ENCODE measurements at places on chromosomes 12 and 14.

DNA sequence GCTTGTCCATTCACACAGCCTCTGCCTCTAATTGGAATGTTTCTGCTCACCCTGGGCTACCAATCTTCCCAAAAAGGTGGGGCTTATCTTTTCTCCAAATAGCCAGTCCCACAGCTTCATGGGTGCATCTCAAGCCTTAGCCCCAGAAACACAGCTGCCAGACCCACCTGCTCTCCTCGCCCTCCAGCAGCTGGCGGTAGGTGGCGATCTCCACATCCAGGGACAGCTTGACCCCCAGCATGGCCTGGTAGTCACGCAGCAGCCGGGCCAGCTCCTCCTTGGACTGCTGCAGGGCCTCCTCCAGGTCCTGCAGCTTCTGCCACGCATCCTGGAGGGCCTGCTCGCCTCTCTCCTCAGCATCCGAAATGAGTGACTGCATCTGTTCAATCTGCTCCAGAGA is 11.1 kb downstream of the KRT77 start:
- DNase-seq: no peak

DNA sequence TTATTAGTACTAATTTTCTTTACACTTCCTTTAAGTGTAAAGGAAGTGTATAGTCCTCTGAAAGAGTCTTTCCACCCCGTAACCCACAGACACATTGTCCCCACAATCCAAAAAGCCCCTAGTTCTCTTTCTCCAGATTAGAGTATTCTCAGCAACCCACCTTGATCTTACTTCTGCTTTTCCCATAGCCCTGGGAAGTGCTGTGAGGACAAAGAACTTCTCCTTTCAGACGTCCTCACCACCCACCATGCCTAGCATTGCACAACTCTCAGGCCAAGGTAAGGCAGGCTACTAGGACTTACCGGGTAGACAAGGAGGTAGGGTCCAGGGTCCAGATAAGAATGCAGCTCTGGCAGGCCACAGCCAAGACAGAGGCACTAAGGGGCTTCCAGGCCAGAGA is 7.4 kb downstream of the AAAS start:
- DNase-seq: no peak

DNA sequence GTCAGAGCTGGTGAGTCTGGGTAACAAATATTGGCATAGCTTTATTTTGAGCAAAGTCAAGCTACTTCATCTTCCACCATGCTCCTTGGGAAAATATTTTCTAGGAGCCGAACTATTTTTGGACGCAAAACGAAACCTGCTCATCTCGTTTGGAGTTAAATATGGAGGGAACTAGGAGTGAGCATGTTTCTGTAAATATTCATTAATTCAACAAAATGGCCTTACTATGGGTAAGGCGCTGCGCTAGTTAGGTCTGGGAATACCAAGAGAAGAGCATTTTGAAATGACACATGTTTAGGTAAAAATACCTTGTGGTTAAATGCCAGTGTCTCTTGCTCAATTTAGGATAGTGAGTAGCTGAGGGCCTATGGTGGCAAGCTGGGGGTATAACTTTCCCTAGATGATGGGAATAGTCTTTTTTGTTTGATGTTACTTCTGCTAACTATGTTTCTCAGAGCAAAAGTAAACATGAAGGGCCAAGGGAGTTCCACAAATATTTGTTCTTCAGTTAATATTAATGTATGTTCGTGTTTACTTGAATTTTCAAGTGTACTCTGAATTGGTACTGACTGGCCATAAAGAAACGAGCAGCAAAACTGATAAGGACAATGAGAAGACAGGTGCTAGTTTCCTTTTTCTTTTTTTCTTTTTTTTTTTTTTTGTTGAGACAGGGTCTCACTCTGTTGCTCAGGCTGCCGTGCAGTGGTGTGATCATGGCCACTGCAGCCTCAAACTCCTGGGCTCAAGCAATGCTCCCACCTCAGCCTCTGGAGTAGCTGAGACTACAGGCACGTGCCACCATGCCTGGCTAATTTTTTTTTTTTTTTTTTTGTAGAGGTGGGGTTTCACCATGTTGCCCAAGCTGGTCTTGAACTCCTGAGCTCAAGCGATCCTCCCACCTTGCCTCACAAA is 77.7 kb downstream of the MAP1LC3B2 start:
- no peak for DNase-seq

DNA sequence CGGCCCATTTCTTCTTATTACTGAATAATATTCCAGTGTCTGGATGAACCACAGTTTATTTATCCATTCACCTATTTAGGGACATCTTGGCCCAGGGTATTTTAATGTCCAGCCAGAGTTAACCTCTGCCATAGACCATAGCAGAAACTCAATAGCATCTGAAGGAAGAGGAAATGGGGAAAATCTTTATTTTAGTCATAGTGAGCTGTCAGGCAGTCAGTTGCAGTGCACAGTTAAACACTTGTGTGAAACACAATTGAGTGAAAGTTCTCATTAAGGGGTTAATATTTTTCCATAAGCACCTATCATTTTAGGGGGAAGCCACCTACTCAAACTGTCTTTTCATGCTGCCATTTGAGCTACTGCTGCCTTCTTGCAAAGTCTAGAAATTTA is 197.3 kb upstream of the PPFIA2 start:
- no peak for DNase-seq

- no peak for DNase-seq
Observed at GRCh38 chr14:75242546-75243273, 35.9 kb upstream of the FOS start.

GRCh38 chr12:10607885-10608458 is 5.4 kb downstream of the MAGOHB start:
- DNase-seq: no peak

- no peak for DNase-seq
Observed at GRCh38 chr12:108826807-108827721, 30.3 kb downstream of the SSH1 start.

GRCh38 chr14:105108516-105108864 is 43.3 kb upstream of the GPR132 start:
- no peak for DNase-seq

GRCh38 chr12:120206228-120206627 is 5.3 kb upstream of the RPLP0 start:
- no peak for DNase-seq

DNA sequence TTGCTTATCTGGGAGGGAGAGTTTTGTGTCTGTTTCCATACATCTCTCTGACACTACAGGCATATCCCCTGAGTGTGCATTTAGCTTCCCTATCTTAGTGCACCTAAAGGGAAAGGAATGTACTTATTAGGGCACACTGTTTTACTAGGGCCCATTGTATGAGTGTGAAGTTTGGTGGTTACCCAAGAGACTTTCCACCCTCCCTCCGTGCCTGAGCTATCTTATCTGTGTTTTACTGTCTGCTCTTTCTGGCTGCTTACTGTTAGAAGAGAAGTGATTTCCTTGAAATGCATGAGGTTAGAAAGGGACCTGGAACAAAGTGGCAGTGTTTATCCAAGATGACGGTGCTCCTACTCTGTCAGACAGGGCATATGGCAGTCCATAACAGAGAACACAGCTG is 8.5 kb upstream of the SVOP start:
- DNase-seq: no peak

DNA sequence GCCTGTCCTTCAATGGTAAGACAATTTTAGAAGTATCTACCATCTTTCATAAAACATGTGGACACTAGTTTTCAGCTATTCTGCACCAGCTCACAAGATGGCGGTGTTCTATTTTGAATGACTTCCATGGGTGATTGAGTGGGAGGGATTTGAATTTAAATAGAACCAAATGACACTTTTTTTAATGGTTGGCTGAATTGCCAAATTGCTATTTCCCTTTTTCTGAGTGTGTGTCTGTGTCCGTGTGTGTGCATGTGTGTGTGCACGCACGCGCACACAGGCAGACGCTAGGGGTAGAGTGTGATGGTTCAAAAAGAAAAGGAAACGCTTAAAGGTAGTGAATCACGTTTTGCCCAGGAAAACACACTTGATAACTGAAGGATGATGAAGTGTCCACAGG is 362.6 kb downstream of the DAD1 start:
- no peak for DNase-seq

- peak; percentile 1 for DNase-seq
Observed at GRCh38 chr12:43835264-43835655, 621 bp upstream of the TMEM117 start.

- no peak for DNase-seq
Observed at GRCh38 chr14:105026033-105026785, 5.3 kb upstream of the CDCA4 start.

GRCh38 chr12:8922544-8922943 is 8.2 kb downstream of the PHC1 start:
- no peak for DNase-seq

All from stimulated activated CD4-positive, alpha-beta T cell treated with anti-CD3 and anti-CD28 coated beads, Interleukin-1b, Interleukin-23, amount 100 ng/mL, for 24 hours (primary cell).